Astrocyte (in vitro differentiated cells and primary cell): ENCODE measurements at places on chromosomes 13 and 19.

- no peak for DNase-seq
These were observed 48.6 kb upstream of the SHKBP1 start for GRCh38 chr19:40528078-40528477.

GRCh38 chr19:11451327-11451870 lies 16.0 kb downstream of the PRKCSH start:
- no peak for DNase-seq

DNA sequence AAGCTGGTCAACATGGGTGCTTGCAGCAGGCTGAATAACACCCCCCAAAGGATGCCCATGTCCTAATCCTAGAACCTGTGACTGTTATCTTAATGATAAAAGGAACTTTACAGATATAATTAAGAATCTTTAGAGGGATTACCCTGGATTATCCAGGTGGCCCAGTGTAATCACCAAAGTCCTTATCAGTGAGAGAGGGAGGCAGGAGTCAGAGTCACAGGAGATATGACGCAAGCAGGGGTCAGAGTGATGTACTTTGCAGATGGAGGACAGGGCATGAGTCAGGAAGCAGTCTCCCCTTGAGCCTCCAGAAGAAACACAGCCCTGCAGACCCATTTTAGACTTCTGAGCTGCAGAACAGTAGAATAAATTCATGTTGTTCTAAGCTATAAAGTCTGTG lies 9.8 kb downstream of the ZNF606 start:
- DNase-seq = no peak

DNA sequence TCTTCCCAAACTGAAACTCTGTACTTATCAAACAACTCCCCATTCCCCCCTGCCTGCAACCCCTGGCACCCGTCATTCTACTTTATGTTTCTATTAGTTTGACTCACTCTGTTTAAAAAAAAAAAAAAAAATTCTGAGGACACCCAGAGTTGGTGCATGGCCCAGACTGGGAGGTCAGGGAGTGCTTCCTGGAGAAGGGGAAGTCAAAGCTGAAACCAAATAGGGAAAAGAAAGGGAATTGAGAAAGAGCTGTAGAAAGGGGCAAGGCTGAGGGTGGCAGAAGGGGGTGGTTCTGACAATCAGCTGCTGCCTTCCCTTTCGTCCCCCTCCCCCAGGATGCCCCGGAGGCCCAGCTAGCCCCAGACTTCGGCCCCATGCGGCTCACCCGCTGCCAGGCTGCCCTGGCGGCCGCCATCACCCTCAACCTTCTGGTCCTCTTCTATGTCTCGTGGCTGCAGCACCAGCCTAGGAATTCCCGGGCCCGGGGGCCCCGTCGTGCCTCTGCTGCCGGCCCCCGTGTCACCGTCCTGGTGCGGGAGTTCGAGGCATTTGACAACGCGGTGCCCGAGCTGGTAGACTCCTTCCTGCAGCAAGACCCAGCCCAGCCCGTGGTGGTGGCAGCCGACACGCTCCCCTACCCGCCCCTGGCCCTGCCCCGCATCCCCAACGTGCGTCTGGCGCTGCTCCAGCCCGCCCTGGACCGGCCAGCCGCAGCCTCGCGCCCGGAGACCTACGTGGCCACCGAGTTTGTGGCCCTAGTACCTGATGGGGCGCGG lies 9.0 kb upstream of the STRN4 start:
- no peak for DNase-seq

DNA sequence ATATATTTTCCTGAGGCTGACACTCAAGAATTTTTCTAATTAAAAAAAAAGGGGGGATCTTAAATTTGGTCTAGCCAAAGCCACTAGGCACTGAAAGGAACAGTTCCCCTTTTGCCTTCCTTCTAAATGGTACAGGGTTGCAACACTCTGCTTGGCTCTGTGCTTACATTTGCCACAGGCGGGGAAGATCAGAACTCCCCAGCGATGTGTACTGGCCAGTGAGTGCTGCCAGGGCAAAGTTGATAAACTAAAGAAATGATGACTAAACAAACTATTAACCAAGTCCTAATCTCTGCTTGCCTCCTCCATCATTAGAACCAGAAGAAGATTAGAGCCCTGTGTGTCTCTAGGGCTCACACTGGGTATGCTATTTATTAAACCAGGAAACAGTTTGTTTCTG lies 75.3 kb upstream of the SCEL start:
- DNase-seq = no peak

DNA sequence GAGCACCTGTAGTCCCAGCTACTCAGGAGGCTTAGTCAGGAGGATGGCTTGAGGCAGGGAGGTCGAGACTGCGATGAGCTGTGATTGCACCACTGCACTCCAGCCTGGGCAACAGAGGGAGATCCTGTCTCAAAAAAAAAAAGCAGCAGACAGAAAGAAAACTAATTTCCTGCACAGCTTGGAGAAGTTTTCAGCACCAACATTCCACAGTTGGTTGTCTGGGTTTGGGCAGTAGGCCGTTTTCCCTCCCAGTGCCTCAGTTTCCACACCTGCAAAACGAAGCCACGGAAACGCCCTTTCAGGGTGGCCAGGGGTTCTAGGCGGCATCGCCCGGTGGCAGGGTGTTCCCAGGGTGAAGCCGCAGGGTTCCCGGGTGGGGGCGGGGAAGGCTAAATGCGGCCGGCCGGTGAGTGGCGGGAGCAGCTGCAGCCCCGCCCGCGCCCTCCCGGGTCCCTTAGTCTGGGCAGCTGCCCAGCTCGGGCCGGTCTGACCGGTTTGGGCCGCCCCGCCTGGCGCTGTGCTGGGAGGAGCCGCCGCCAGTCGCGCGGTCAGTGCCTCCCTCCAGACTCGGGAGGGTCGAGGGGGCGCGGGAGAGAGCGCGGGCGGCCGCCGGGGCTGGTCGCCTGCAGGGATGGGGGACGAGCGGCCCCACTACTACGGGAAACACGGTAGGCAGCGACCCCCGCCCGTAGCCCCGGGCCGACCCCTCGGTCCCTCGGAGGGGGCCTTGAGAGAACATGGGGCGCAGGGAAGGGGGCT lies at the start of gene SLC44A2:
Gene SLC44A2, plus strand, starts transcription at position 551 of the 759 bp plus-strand sequence. Its CDS starts 81 bp downstream, at position 632.
- DNase-seq = peak; percentile 6

DNA sequence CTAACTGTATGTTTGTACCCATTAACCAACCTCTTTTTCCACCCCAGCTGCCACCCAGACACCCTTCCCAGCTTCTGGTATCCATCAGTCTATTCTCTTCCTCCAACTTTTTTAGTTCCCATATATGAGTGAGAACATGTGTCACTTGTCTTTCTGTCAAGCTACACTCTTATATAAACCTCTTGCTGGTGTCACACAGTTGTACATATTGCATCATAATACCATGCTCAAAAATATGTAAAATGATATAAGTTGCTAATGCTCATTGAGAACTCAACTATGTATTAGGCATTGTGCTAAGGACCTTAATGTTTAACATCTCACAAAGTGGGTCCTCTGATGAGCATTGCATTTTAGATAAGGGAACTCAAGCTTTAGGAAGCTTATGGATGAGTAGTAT lies 395.4 kb downstream of the GPC6 start:
- no peak for DNase-seq

- no peak for DNase-seq
These were observed 263.3 kb downstream of the COG6 start for GRCh38 chr13:39918620-39919236.

DNA sequence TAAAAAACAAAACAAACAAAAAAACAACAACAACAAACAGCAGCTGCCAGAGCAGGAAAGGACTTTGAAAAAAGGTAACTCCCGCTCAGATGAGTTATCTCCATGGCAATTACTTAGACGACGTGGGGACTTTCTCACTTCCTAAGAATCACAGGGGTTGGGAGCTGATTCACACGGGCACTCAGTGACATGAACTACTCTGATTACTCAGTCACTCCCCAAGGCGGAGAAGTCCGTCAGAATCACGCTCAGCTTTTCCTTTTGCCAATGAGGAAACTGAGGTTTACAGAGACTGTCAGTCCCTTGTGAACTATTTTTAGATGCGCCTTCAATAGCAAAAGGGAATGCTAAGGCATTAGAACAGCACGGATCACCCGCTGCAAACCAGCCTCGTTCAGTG lies 32.3 kb upstream of the MATK start:
- DNase-seq = peak; percentile 35

- DNase-seq = peak; percentile 90
These were observed 1316.7 kb upstream of the SLC10A2 start for GRCh38 chr13:104382951-104383350.

- no peak for DNase-seq
These were observed at the start of gene CYP4F8 for GRCh38 chr19:15614507-15615379. CYP4F8 (plus strand) TSS chr19:15615218; CDS start chr19:15615617, 399 bp downstream.

GRCh38 chr19:37506387-37507166 lies at the start of gene ZNF793:
ZNF793 (plus strand) TSS chr19:37506939; CDS start chr19:37523440, 16,501 bp downstream.
- DNase-seq = peak; percentile 88

DNA sequence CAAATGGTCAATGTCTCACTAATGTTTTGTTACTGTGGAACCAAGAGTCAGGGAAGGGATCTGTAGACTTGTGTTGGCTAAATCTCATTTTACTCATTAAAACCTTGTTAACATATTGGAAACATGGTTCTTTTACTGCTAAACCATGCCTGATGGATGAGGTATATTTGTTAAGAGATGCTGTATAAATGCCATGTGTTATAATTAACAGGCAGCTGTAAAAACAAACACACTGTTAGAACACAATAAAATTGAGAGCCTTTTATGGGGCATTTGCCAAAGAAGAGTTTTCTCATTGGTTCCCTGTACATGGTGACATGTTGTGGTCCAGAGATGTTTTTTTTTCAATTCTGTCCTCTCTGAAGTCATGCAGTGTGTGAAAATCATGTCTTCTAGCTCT lies 121.9 kb downstream of the ESD start:
- DNase-seq = no peak

DNA sequence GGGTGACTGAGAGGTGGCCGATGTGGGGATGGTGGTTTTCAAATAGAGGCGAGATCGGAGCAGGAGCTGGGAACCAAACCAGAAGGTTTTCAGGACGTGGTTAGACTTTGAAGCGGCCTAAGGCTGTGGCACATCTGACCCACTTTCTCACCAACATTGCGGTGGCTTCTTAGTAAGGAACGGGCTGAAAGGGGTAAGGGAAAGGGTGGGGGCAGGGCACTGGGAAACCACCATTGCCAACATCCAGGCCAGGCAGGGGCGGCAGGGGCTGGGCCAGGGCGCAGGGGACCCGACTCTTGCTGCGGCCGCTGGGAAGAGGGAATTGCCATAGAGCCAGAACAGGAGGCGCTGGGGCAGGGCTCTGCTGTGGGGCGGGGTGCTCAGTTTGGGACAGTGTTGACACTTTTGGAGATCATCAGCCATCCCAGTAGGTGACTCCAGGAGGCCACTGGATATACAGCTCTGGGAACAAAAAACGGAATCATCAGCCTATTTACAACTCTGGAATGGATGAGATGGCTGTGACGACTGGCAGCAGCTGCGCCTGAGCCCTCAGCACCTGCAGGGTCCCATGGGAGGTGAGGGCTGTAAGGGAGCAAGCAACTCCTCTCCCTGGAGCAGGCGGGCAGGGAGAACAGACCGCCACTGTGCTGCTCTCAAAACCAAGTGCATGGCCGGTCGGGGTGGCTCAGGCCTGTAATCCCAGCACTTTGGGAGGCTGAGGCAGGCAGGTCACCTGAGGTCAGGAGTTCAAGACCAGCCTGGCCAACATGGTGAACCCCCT lies 52.2 kb downstream of the IRS2 start:
- DNase-seq = no peak
